ENCODE measurements at places on chromosomes 7 and 10. TPM values are rescaled to one million over a fixed set of nuclear protein-coding genes. Genes with fewer than 3 reads are reported as not detected.

The SPDYE6 gene
- total RNA-seq = not detected

The TMEM178B gene
- total RNA-seq = not detected

The ELN gene
- total RNA-seq = not detected

The ITIH2 gene
- total RNA-seq = not detected

The HPSE2 gene
- not detected for total RNA-seq

The TEX47 gene
- total RNA-seq = not detected

The SPDYE11 gene
- total RNA-seq = not detected

The ETV1 gene
- total RNA-seq = 9.0 TPM

The DYNC1I1 gene
- not detected for total RNA-seq

The HOXA5 gene
- total RNA-seq = 0.63 TPM

The SPAM1 gene
- total RNA-seq = not detected

The BMPER gene
- 0.33 TPM for total RNA-seq

The SLC26A4 gene
- total RNA-seq = 0.80 TPM

The C10orf67 gene
- 1.3 TPM for total RNA-seq

The CALHM3 gene
- 13.1 TPM for total RNA-seq

The ENO4 gene
- 0.43 TPM for total RNA-seq

The CCL26 gene
- total RNA-seq = not detected

The KCNIP2 gene
- total RNA-seq = 5.1 TPM

The ANKIB1 gene
- 116 TPM for total RNA-seq

The UPK3B gene
- 16.8 TPM for total RNA-seq

The ZNF853 gene
- 13.5 TPM for total RNA-seq

The WNT8B gene
- total RNA-seq = not detected

The ADRB1 gene
- 0.48 TPM for total RNA-seq

The PGAM2 gene
- 4.2 TPM for total RNA-seq

The SKIDA1 gene
- 0.65 TPM for total RNA-seq

The AS3MT gene
- total RNA-seq = 0.22 TPM

The OGDHL gene
- total RNA-seq = not detected
